ENCODE measurements at places on chromosomes 2 and 18.

DNA sequence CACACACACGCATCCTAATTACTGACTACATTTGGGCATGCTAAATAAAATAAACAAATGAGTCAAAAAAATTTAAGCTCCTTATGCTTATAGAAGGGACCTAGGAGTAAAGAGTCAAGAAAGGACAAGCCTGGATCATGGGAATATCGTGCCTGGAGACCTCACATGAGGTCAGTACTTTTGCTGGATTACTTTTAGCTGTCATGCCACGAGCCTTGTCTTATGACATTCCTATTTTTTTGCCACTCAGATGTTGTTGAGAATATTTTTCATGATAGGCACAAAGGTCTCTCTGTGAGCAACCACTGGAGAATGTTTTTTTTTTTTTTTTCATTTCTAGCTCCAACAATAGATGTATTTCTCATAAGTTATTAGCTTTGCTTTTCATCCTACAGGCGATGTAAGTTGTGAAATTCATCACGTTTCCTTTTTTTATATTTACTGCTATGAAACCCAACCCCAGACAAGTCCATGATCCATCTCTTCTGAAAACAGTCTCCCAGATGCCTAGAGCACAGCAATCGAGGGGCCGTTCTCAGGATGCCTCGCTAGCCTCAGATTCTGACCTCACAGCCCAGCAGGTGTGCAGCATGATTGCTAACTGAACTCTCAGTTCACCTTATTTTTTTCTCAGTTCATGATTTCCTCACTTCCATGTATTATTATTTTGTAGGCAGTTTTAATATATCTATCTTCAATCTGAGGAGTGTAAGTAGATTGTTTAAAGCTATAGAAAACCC, 464.5 kb downstream of the IRS1 start:
- DNase-seq, result no peak

- no peak for DNase-seq
Measured at GRCh38 chr2:65025453-65026123, 30.6 kb upstream of the CEP68 start.

GRCh38 chr2:241886840-241887447, 17.4 kb downstream of the RTP5 start:
- DNase-seq, result no peak

DNA sequence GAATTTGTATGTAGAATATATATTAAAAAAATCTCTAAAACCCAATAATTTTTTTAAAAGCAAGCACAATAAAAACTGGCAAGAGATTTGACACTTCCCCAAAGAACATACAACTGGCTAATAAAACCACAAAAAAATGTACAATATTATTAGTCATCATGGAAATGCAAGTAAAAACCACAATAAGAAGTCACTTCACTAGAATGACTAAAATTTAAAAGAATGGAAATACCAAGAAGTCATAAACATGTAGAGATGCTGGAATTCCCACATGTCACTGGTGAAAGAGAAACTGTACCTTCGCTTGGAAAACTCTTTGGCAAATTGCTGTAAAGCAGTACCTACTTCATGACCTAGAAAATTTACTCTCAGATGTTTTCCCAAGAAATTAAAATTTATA, 43.4 kb upstream of the KYNU start:
- DNase-seq, result no peak

GRCh38 chr18:267688-268552, at the start of gene THOC1:
THOC1 (minus strand) TSS chr18:268047; CDS start chr18:268019, 28 bp downstream.
- peak; percentile 83 for DNase-seq
